Cortex of kidney (tissue), 1 donor: ENCODE measurements at places on chromosomes 2 and 18.

- no peak for DNase-seq
Observed at GRCh38 chr18:79945118-79946042, 6.1 kb downstream of the SLC66A2 start.

DNA sequence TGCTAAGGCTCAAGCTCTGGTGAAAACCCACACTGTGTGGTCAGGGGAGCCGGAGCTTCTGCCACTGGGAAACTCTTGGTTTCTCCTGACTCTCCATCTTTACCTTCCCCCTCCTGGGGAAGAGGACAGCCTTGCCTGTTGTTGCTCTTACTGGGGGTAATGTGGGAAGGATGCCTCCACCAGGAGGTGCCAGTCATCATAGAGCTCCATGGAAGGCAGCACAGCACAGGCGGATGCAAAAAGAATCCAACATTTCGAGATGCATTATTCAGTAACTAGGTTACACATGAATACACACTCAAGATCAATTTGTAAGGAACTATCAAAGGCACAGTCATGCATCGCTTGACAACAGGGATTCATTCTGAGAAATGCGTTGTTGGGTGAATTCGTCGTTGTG is 322.6 kb downstream of the AFF3 start:
- DNase-seq, result no peak

GRCh38 chr2:186327251-186327868 is 158.7 kb upstream of the ZC3H15 start:
- DNase-seq, result no peak

- no peak for DNase-seq
Observed at GRCh38 chr2:135844301-135844895, 7.4 kb upstream of the LCT start.

GRCh38 chr18:58276789-58277739 is 233.0 kb downstream of the NEDD4L start:
- DNase-seq, result no peak

DNA sequence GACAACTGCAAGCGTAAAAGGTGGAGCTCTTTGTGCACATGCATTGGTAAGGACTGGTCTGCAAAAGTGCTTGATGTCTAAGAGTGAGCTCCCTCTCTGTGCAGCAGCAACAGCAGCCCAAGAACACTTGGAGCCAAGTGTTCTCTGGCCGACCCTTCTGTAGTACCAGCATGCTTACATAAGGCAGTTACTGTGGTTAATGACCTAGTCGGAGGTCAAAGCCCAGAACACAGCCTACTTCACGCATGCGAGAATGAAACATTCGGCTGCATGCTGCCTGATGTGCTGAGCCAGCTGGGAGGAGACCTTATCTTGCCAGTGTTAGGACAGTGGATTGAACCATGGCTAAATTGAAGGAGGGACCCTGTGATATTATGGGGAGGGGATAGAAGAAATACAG is 21.3 kb downstream of the NCAPH start:
- DNase-seq, result no peak

- DNase-seq, result no peak
Observed at GRCh38 chr18:33470216-33470615, 29.7 kb upstream of the CCDC178 start.

DNA sequence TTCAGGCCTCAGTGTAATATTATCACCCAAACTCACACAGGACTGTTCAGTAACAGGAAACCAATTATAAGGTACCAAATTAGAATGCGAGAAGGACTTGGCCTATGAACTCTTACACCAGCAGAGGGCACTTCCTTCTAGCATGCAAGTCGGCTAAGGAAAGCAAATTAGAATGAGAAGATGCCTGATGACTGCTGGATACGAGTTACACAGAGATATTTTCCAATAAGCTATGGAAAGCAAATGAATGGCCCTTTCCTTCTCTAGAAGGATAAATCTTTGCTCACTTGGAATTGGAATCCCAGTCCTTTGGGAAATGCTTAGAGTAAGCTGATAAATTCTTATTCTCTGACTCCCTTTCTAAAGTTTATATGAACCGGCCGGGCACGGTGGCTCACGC is 109.8 kb downstream of the AP1S3 start:
- DNase-seq, result no peak

DNA sequence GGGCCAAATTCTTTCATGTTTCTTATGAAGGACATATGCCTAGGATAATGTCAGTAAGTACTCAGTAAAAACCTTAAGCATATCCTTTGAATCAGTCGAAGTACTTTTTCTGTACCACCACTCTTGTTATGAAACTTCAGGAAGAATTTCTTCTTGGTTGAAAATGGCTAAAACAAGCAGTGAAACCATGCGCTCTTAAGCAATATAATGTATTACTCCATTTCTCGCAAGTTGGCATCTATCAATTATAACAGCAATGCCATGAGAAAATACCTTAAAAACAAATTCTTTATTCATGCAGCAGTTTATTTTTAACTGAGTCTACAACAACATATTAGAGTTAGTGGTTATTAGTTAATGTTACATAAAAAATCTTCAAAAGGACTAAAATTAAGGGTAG is 41.0 kb downstream of the SLC66A3 start:
- DNase-seq, result no peak

DNA sequence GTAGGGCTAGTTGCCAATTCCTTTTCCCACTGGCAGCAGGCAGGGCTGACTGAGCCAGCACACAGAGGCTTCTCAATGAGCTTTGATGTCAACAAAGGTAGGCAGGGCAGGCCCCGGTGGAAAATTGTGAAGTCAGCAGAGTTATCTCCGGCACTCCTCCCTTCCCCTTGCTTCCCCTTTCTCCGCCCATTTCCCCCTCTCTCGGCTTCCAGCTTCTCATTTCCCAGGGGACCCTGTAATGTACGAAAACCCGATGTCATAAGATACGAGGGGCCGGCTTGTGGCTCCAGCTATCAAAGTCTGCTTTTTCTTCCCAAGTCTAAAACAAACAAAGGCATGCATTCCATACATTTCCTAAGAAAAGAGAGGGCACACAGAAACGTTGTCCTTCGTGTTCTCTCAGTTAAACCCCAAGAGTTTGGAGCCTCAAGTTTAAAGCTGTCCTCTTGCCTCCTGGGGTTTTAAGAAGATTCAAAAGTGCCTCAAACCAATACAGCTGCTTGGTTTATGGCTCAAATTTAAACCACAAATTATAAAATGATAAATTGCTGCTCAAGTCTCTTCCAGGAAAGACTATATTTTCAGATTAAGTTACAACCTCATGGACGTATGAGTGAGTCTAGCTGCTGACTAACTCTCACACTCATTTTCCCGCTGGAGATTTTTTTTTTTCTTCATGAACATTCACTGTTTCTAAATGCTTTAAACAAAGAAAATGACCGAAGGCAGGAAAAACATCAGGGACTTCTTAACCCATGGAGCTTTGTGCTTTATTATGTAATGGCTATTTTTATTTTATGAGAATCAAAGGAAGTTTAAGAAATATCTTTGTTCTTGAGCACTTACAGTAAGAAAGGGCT is 27.2 kb upstream of the EML4 start:
- DNase-seq, result no peak
